ENCODE measurements at places on chromosomes 5 and 9.

- DNase-seq = no peak
These were observed 204.3 kb downstream of the CNTLN start for GRCh38 chr9:17339156-17339555.

DNA sequence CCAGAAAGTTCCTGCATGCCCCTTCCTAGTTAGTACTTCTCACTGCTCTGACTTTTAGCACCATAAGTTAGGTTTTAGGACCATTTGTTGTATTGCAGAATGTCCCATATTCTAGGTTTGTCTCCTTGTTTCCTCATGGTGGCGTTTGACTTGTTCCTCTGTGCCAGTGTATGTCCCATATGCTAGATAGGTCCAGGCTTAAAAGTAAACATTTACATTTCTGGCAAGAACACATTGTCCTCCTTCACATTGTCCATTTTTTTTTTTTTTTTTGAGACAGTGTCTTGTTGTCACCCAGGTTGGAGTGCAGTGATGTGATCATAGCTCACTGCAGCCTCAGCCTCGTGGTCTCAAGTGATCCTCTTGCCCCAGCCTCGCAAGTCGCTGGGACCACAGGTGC is 15.4 kb downstream of the TBC1D13 start:
- DNase-seq = no peak

DNA sequence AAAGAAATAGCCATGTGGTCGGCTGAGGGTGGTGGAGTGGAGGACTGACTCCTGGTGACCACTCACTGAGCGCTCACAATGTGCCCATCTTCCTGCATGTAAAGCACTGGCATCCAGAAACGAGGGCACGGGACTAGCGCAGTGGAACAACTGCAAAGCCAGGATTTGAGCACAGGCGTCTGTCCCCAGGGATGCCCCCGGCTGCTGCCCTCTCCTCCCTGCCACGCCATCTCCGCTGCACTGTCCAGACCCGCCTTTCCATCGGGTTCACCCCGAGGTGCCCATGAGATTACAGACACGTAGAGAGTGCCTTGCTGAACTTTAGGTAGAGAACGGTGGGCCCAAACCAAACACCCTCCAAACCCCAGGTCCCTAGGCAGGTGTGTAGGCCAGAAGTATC is 44.7 kb downstream of the PRRT1B start:
- DNase-seq = no peak

- DNase-seq = no peak
These were observed 128.6 kb downstream of the PDZD2 start for GRCh38 chr5:31767335-31768031.

DNA sequence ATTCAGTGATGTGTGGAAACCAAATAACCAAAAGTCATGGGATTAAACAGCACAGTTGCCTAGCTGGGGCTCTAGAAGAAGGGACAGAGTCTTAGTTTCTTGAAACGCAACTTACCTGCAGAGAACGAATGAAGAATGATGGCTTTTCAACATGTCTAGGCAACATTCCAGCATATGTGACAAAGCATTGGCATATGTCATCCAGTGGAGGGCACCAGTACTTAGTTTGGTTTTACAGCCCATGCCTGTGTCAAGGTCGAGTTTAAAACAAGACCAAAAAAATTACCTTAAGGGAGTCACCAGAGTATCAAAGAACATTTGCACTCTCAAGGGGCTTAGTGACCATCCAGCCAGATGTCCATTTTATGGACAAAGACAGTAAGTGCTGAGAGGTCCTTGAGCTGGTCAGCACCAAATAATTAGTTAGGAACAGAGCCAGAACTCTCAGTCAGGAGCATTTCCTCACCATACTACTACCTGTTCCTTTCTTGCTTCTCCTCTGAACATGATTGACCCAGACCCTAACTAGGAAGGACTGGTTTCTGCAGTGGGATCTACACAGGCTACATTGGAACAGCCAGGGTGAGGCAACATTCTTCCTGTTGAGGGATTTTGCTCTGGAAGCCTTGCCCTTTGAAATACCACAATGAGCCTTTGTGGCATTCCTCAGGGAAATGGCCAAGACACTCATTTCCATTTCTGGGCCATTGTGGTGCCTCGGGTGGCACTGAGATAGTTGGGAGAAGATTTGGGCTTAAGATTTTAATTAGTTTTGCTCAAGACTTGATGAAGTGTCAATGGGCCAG is 75.4 kb upstream of the ANKH start:
- peak; percentile 24 for DNase-seq

DNA sequence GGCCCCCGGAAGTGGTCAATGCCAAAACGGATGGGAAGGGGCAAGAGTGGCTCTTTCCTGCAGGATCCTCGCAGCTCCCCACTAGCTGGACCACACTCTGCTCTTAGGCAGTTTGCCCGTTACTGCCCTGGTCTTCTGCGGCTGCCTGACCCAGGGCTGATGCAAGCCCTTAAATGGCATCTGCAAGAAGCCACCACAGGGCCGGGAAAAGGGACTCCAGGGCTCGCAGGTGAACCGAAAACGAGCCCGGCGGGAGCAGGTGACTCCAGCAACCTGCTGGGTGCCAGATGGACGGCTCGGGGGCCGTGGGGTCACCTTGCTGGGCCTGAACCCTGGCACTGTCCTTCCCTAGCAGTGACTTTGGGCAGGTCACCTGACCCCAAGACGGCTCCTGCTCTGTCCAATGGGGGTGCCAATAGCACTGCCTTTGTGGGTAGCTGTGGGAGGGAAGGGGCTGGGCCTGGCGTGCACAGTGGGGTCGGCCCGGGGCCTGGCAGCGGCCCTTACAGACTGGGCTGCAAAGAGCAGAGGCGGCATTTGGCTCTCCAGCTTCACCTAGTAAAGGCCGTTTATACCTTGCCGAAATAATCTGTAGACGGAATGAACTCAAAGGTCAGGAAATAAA is 1.3 kb downstream of the TMEM250 start:
- DNase-seq = no peak

GRCh38 chr5:151104795-151105194 is 24.0 kb upstream of the TNIP1 start:
- DNase-seq = no peak
